ENCODE measurements at places on chromosomes 5 and 9.

- DNase-seq, result no peak
These were observed 15.3 kb downstream of the NFIB start for GRCh38 chr9:14298601-14299022.

- DNase-seq, result no peak
These were observed 39.6 kb downstream of the C5orf15 start for GRCh38 chr5:133928587-133929393.

DNA sequence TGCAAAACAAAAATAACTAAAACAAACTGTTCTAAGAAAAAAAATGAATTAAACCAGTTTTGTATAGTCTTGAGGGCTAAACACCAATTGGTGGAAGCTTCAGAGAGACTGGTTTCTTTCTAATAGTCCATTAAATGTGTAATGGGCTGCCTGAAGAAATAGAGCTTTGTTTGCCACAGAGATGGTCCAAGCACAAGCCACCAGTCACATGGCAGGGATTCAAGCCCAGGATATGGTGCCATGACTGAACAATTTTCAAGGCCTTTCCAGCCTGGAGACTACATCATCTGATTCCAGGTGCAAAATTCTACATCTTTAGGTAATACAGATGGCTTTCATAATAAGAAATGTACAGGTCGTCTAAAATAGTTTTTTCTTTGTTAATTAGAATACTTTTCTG, 355.3 kb downstream of the NR2F1-AS1 start:
- no peak for DNase-seq

DNA sequence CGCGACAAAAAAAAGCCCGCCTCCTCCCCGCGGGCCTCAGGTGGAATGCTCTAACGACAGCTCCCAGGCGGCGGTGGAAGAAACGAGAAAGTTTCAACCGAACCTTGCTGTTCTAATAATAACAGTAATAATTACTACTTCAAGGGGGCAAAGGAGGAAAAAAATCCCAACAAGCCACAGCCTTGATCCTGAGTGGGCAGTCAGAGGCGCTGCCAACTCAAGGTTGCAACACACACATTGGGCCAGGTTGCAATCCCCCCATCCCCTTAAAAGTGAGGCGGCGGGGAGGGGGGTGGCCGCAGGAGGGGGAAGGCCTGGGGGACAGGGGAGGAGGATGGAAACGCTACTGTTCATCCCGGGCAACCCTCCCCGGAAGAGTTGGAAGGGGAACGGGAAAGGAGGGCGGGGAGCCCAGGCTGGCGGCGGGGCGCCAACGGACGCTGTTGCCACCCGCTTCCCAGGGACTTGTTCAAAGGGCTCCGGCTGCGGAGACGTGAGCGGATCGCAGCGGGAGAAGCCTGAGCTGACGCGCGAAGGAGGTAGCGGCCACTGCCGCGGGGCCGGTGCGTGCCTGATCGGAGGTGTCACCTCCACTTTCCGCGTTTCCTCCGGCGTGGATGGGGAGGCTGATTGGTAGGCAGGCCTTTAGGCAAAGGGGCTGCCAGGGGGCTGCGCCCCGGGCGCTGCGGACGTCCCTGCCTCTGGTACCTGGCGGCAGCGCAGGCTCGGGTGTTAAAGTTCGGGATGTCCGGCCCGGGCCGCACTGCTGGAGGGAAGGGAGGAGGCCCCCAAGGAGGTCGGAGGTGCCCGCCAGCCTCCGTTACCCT, 647 bp downstream of the SMARCA2 start:
- peak; percentile 21 for DNase-seq

DNA sequence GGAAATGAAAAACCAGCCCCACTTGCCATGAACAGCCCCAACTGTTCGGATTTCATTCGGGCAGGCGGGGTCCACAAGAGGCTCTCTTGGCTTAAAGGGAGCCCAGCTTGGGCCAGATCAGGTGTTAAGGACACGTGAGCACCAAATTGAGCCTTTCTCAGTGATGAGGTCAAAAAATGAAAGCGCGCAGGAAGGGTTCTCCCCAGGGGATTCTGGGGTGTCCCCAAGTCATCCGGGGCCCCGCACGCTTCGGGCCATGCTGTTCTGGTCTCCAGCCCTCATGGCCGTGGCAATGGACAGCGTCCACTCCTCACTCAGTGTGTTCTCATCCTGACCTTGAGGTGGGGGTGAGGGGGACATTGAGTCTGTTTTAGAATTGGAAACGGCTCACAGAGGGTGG, 10.9 kb downstream of the AK1 start:
- no peak for DNase-seq

- no peak for DNase-seq
These were observed 2.2 kb upstream of the CEP120 start for GRCh38 chr5:123425431-123425830.

- DNase-seq, result no peak
These were observed 8.3 kb downstream of the TMEM250 start for GRCh38 chr9:136110082-136111061.
